OCI-M1 (cell line): ENCODE measurements at places on chromosomes 16 and 17.

DNA sequence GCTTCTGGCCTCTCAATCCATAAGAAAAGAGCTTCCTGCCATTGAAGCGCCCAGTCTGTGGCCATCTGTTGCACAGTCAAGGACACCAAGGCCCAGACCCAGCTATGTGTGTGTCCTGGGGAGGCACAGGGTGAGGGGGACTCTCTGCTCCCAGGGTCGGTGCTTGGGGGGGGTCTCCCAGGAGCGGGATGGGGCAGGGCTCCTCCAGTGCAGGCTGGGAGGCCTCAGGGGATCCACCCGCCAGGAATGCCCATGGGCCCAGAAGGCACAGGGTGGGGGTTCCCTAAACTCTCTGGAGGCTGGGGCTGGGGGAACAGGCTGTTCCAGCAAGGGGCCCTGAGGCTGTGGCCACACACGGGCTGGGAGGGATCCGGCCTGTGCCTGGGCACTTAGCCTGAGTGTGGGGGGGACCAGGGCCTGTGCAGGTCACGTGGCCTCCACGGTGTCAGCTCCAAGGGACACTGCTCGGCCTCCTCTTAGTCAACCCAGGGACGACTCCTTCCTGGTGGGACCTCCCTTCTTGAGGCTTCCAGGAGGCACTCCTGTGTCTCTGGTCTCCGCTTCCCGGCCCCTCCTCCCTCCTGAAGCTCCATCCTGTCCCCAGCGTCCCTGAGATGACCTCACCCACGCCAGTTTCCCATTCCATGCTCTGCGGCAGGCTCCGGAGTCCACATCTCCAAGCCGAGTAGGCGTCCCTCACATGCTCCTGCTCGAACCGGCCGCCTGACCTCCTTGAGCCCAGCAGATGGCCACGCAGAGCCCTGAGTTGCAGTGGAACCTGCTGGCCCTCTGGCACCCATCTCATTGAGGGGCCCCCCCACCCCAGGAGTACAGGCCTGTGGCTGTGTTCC is 23.1 kb upstream of the BAHCC1 start:
- DNase-seq = no peak

- DNase-seq = no peak
Measured at GRCh38 chr16:733382-734207, 6.7 kb downstream of the HAGHL start.

DNA sequence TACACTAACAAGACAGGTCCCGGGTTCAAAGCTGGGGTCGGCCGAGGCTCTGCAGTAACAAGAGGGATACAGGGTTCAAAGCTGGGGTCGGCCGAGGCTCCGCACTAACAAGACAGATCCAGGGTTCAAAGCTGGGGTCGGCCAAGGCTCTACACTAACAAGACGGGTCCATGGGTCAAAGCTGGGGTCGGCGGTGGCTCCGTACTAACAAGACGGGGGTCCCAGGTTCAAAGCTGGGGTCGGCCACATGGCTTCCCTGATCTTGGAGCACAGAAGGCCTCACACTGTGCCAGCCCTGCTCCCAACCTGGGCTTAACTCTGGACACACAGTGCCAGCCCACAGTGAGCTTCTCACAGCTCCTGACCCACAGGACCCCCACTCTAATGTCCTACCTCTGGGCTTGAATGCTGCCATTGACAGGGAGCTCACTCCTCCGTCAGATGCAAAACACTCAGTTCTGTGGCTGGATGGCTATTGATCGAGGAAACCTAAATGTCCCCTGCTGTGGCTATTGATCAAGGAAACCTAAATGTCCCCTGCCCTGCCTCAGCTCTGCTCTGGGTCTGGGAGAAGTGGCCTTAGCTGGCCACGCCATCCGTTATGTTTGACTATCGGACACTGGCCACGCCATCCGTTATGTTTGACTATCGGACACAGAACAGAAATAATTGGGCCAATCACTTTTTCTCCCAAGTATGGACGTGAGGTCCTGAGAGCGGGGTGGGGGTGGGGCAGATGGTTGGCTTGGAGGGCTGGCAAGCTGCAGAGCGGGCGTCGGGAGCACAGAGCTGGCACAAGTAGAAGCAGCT is 54.6 kb upstream of the DOC2B start:
- no peak for DNase-seq

GRCh38 chr16:995087-995486 is 13.5 kb downstream of the SOX8 start:
- DNase-seq = peak; percentile 16

GRCh38 chr17:81491761-81492160 is 20.8 kb downstream of the ACTG1 start:
- no peak for DNase-seq

DNA sequence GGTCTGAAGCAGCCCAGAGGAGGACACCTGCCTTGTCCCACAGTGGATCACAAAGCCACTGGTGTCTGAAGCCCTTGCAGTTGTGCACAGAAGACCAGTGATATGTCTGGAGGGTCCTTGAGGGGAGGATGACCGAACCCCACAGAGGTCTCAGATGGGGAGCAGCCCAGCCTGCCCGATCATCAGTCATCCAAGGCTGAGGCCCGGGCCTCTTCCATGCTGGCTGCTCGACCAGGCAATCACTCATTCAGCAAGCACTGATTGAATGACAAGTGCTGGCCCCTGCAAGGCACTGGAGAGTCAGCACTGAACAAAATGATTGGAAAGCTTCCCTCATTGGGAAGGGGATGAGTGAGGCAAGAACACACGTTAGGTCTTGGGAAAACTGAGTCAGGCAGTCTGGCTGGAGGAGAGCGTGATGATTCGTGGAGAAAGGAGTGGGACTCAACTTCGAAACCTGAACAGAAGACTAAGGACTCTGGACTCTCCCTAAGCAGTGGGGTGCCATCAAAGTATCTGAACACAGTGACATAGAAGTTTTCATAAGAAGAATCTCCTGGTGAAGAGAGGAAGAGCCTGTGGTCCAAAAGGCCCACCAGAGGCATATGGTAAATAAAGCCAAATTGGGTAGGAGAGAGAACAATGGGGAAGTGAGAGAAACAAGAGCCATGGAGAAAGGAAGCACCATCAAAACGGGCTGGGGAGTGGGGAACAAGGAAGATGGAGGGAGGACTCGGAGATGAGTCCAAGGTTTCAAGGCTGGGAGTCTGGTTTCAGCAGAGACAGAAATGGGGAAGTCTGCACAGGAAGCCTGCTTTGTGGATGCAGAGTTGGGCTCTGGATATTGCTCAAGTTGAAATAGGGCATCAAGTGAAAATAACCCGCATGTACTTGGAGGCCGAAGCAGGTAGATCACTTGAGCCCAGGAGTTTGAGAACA is 10.2 kb downstream of the PIK3R5 start:
- DNase-seq = no peak
